ENCODE measurements at places on chromosomes 5 and 9. TPM values are rescaled to one million over a fixed set of nuclear protein-coding genes. Genes with fewer than 3 reads are reported as not detected.

The JAK2 gene
- total RNA-seq: 29.3 TPM

The ABO gene
- total RNA-seq: 0.36 TPM

GRCh38 chr9:130921300-130921988 is 17.6 kb downstream of the FIBCD1 start:
- DNase-seq: no peak
- H3K4me1 ChIP-seq: no peaks in the 10 kb centered on the region
- H3K4me3 ChIP-seq: no peak overlapping the region
- no peaks in the 10 kb centered on the region for H3K27me3 ChIP-seq
- H3K27ac ChIP-seq: no peak overlapping the region
- H3K36me3 ChIP-seq: no peaks in the 10 kb centered on the region

The SOX30 gene
- total RNA-seq: not detected

DNA sequence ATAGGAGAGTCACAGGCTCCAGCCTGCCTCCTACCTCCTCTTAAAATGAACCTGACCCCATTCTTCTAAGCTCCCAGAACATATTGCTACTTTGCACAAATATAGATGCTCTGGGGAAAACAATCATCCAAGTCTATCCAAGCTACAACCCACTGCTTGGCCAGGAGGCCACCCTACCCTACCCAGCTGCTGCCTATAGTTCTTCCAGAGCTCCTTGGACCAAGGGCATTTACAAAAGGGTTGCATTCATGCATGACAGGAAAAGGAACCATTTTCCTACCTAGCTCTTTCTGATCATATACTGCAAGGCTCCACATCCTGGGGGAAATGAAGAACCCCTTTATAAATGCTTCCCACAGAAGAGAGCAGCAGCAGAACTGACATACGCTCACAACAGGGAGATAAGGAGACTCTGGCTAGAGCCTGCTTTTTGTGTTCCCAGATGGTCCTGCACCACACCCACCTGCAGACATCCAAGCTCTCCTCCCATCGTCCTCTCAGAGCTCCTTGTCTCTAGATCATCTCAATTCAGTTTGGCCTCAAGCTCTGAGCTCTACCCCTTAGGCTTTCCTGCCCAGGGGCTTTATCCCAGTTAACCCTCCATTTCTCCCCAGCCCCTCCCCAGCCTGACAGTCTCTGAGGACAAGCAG is 185.5 kb downstream of the SPOCK1 start:
- H3K27ac ChIP-seq: no peak overlapping the region
- H3K36me3 ChIP-seq: no peaks in the 10 kb centered on the region
- no peak overlapping the region for H3K4me3 ChIP-seq
- H3K4me1 ChIP-seq: no peaks in the 10 kb centered on the region
- DNase-seq: no peak

DNA sequence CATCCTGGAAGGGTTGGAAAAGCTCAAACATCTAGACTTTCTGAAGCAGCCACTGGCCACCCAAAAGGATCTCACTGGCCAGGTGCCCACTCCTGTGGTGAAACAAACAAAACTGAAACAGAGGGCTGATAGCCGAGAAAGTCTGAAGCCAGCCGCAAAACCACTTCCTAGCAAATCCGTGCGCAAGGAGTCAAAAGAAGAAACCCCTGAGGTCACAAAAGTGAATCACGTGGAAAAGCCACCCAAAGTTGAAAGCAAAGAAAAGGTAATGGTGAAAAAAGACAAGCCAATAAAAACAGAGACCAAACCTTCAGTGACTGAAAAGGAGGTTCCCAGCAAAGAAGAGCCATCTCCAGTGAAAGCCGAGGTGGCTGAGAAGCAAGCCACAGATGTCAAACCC is 87.6 kb downstream of the MAP1B start:
- H3K4me3 ChIP-seq: peak overlapping the region; percentile 18
- H3K36me3 ChIP-seq: no peaks in the 10 kb centered on the region
- H3K27me3 ChIP-seq: peaks cover 52% of the 10 kb centered on the region
- peak; percentile 69 for DNase-seq
- H3K27ac ChIP-seq: no peak overlapping the region
- peaks cover 5% of the 10 kb centered on the region for H3K4me1 ChIP-seq

GRCh38 chr5:181204113-181204825 is 727 bp downstream of the TRIM7 start:
- peaks cover 46% of the 10 kb centered on the region for H3K27me3 ChIP-seq
- H3K4me3 ChIP-seq: peak overlapping the region; percentile 86
- peak overlapping the region; percentile 79 for H3K27ac ChIP-seq
- peak; percentile 75 for DNase-seq
- H3K36me3 ChIP-seq: peaks cover 13% of the 10 kb centered on the region

GRCh38 chr5:93407454-93407853 is 173.6 kb downstream of the NR2F1-AS1 start:
- H3K4me1 ChIP-seq: no peaks in the 10 kb centered on the region
- H3K27me3 ChIP-seq: no peaks in the 10 kb centered on the region
- H3K4me3 ChIP-seq: no peak overlapping the region
- no peaks in the 10 kb centered on the region for H3K36me3 ChIP-seq

DNA sequence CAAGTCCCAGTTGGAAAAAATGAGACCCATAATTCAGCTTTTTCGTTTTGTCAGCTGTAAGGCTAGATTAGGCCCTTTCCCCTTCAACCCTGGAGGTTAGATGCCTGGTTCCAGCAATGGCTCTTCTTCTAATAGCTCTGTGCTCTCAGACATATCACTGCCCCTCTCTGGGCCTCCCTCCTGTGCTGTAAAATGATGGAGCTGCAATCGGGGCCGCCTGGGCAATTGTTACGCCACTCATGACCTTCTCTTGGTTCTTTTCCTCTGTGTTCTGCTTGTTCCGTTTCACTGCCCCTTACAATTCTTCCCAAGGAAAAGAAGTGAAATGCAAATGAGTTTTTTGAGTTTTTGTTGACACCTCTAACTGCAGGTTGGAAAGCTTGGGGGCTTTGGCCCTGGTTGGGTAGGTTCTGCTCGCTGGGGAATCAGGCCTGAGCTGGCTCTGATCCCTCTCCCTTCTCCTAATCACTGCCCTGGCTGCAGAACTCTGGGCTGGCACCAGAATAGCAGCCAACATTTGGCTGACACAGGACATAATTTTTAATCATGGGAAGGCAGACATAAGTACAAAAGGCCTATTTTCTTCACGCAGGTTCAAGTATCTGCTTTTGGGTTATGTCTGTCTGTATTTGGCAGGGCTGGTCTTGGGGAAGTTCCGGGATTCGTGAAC is 110.9 kb downstream of the FOXD1 start:
- H3K4me1 ChIP-seq: no peaks in the 10 kb centered on the region
- H3K4me3 ChIP-seq: no peak overlapping the region
- no peaks in the 10 kb centered on the region for H3K36me3 ChIP-seq
- no peak for DNase-seq
- H3K27ac ChIP-seq: no peak overlapping the region

GRCh38 chr5:32003981-32004380 is 170.1 kb downstream of the GOLPH3 start:
- no peak overlapping the region for H3K27ac ChIP-seq
- H3K4me3 ChIP-seq: no peak overlapping the region
- no peaks in the 10 kb centered on the region for H3K4me1 ChIP-seq
- no peaks in the 10 kb centered on the region for H3K27me3 ChIP-seq
- no peaks in the 10 kb centered on the region for H3K36me3 ChIP-seq

- H3K4me1 ChIP-seq: no peaks in the 10 kb centered on the region
- no peak overlapping the region for H3K4me3 ChIP-seq
- peaks cover 3% of the 10 kb centered on the region for H3K27me3 ChIP-seq
- no peak for DNase-seq
- no peaks in the 10 kb centered on the region for H3K36me3 ChIP-seq
These were observed 11.4 kb downstream of the FGFR4 start for GRCh38 chr5:177098120-177098469.

GRCh38 chr9:19663570-19663969 is 125.3 kb downstream of the SLC24A2 start:
- no peak for DNase-seq
- peaks cover 7% of the 10 kb centered on the region for H3K4me1 ChIP-seq
- H3K27ac ChIP-seq: no peak overlapping the region
- no peaks in the 10 kb centered on the region for H3K36me3 ChIP-seq

DNA sequence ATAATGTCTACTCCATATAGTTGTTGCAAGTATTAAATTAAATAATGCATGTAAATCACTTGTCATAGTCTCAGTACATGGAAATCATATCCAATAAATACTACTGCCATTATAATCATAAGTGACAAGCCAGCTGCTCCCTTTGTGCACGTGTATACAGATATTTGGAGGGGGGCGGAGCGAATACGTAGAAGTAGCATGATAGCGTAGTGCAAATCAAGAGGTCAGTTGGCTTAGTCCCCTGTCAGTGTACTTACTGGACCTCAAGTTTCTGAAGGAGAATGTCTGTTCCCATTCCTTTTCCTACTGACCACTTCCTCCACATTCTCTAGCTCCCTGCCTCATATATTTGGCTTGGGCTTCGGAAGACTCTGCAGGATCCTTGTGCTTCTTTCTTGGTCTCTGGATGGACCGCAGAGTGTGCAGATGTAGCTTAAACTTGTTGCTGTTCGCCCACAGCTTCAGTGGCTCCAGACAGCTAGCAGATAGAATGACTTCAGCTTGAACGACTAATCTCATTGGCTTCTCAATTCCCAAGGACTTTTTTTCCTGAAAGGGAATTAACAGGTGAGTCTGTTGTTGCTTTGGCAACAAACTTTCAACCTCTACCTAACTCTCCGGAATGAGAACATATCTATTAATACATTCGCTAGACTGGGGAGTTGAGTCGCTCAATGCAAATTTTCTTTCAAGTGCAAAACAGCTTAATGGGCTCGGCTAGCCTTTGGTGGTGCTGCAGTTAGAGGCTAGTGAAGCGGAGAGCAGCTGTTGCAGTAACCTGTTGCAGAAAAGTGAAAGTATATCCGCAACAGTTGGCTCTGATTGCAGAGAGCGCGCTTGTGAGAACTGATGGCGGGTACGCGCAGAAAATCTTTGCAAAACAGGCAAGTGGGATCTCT is at the start of gene PCDHB1:
Gene PCDHB1, plus strand, starts transcription at position 753 of the 899 bp plus-strand sequence. Its CDS starts 97 bp downstream, at position 850.
- no peak within 1 kb of the TSS for H3K27ac ChIP-seq
- DNase-seq: no peak
- H3K27me3 ChIP-seq: peaks cover 2% of the 10 kb centered on the region
- H3K36me3 ChIP-seq: no peaks in the 10 kb centered on the region

GRCh38 chr5:59317023-59317773 is 576.3 kb downstream of the PDE4D start:
- peaks cover 7% of the 10 kb centered on the region for H3K27me3 ChIP-seq
- H3K27ac ChIP-seq: no peak overlapping the region
- DNase-seq: no peak
- no peaks in the 10 kb centered on the region for H3K36me3 ChIP-seq
- H3K4me3 ChIP-seq: no peak overlapping the region
- no peaks in the 10 kb centered on the region for H3K4me1 ChIP-seq

DNA sequence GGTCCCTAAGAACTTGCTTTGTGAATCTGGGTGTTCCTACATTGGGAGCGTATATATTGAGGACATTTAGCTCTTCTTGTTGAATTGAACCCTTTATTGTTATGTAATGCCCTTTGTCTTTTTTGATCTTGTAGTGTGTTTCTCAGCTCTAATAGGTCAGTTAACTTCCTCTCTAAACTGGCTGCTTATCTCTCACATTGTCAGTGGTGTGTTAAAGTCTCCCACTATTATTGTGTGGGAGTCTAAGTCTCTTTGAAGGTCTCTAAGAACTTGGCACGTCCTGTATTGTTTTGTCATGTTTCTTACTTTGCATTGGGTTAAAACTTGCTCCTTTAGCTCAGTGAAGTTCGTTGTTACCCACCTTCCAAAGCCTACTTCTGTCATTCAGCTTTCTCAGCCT is 36.2 kb downstream of the RIC1 start:
- DNase-seq: no peak
- peak overlapping the region; percentile 3 for H3K27ac ChIP-seq
- H3K4me3 ChIP-seq: no peak overlapping the region
- peaks cover 23% of the 10 kb centered on the region for H3K4me1 ChIP-seq
- peaks cover 68% of the 10 kb centered on the region for H3K36me3 ChIP-seq

- H3K36me3 ChIP-seq: no peaks in the 10 kb centered on the region
- H3K4me3 ChIP-seq: no peak overlapping the region
- no peak overlapping the region for H3K27ac ChIP-seq
- no peak for DNase-seq
- H3K4me1 ChIP-seq: peaks cover 33% of the 10 kb centered on the region
These were observed 2.4 kb upstream of the IL31RA start for GRCh38 chr5:55848783-55849182.

DNA sequence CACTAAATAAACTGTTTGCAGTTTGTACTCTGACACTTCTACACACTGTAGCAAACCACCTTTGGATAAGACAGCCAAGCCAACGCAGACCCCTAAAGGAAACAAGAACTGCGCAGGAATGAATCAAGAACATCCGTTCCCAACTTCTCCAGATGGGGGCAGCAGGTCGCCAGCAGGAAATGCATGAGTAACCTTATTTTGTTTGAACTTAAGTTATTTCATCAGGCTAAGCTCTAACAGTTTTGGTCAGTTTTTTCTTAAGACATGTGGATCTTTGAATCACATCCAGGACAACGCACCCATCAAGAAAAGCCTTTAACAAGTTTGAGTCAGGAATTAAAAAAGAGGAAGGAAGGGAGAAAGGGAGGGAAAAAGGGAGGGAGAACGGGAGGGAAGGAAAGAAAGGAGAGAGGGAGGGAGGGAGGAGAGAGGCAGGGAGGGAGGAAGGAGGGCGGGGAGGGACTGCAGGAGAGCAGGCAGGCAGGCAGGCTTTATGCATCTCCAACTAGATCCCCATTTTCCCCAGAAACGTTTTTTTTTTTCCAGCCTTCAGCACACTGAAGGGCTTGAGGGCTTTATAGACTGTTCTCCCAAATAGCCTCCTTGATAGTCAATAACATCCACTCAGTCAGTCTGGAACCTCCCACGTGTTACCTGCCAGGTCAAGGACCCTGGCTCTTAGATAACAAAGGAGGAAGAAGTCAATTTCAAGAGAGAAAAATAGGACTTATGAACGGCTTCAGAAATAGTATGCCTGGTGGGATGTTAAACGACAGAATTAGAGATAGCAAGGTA is 22.2 kb downstream of the BHMT start:
- no peaks in the 10 kb centered on the region for H3K36me3 ChIP-seq
- peak overlapping the region; percentile 69 for H3K27ac ChIP-seq
- H3K4me1 ChIP-seq: peaks cover 5% of the 10 kb centered on the region

The SNCB gene
- total RNA-seq: not detected

GRCh38 chr9:33742519-33742918 is 52.8 kb upstream of the PRSS3 start:
- H3K27me3 ChIP-seq: peaks cover 37% of the 10 kb centered on the region
- H3K36me3 ChIP-seq: no peaks in the 10 kb centered on the region
- no peak for DNase-seq
- H3K4me3 ChIP-seq: no peak overlapping the region

Measured in activated CD4-positive, alpha-beta T cell treated with anti-CD3 and anti-CD28 coated beads, Interleukin-2, amount 10 ng/mL, durations not matched to agents 24 days and 14 days (primary cell).